ENCODE measurements at places on chromosomes 16 and 17. TPM values are rescaled to one million over a fixed set of nuclear protein-coding genes. Genes with fewer than 3 reads are reported as not detected.

TTLL6 gene
- total RNA-seq: not detected

CES3 gene
- total RNA-seq: 1.5 TPM

KRT12 gene
- total RNA-seq: not detected

DHRS7C gene
- total RNA-seq: not detected

ACSM2B gene
- not detected for total RNA-seq

RCVRN gene
- not detected for total RNA-seq

GPT2 gene
- 49.9 TPM for total RNA-seq

ENPP7 gene
- total RNA-seq: not detected

HS3ST4 gene
- not detected for total RNA-seq

TRPV2 gene
- 2.9 TPM for total RNA-seq

CFAP97D1 gene
- total RNA-seq: not detected

VAT1L gene
- total RNA-seq: 0.33 TPM

CSH1 gene
- total RNA-seq: not detected

C16orf46 gene
- total RNA-seq: not detected

IST1 gene
- total RNA-seq: 126 TPM

CACNA1H gene
- total RNA-seq: 0.37 TPM

HSF5 gene
- not detected for total RNA-seq

PRR11 gene
- total RNA-seq: 147 TPM
